Tibial artery (tissue), 4 donors: ENCODE measurements at places on chromosomes 3 and 15.

DNA sequence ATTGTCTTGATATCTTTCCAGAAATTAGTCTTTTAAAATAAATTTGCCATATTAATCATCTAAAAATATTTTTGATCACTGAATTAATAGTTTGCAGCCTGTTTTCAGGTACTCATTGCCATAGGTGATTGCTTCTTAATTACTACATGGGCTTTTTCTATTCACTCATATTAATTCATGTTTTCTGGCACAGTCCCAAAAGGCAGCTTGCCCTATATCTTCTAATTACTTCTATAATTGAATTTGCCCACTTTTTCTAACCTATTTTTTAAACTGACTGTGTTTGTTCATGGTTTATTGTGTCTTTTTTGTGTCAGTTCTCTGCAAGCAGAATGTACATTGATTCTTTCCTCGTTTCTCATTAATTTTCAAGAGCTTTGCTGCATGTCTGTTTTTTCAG lies 85.7 kb upstream of the SOX2 start:
- H3K27me3 ChIP-seq: no peaks in the 10 kb centered on the region
- no peak overlapping the region for H3K27ac ChIP-seq
- no peaks in the 10 kb centered on the region for H3K4me1 ChIP-seq
- DNase-seq: no peak
- H3K36me3 ChIP-seq: no peaks in the 10 kb centered on the region
- H3K4me3 ChIP-seq: no peak overlapping the region

- no peak for DNase-seq
- no peaks in the 10 kb centered on the region for H3K36me3 ChIP-seq
- no peaks in the 10 kb centered on the region for H3K27me3 ChIP-seq
- no peak overlapping the region for H3K4me3 ChIP-seq
- no peaks in the 10 kb centered on the region for H3K4me1 ChIP-seq
Measured at GRCh38 chr15:73906346-73907034, 19.8 kb upstream of the LOXL1 start.

DNA sequence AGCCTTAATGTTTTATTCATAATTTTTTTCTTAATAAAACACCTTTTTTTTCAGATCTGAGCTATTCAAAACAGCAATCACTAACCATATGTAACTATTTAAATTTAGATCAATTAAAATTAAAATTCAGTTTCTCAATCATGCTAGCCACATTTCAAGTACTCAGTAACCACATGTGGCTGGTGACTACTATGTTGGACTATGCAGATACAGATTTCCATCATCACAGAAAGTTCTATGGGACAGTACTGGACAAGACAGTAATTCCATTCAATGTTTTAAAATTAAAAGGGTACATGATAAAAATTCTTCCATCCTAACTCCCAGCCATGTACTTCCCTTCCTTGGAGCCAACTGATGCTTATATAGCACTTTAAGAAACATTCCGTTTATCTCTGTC lies 119.3 kb downstream of the GLDN start:
- H3K4me3 ChIP-seq: no peak overlapping the region
- no peaks in the 10 kb centered on the region for H3K4me1 ChIP-seq
- H3K27ac ChIP-seq: no peak overlapping the region

GRCh38 chr3:45545476-45545875 lies 49.1 kb upstream of the LIMD1 start:
- H3K4me1 ChIP-seq: no peaks in the 10 kb centered on the region
- H3K4me3 ChIP-seq: no peak overlapping the region
- no peak overlapping the region for H3K27ac ChIP-seq
- no peaks in the 10 kb centered on the region for H3K27me3 ChIP-seq

- H3K4me3 ChIP-seq: no peak overlapping the region
- H3K36me3 ChIP-seq: no peaks in the 10 kb centered on the region
- H3K27me3 ChIP-seq: no peaks in the 10 kb centered on the region
- no peak for DNase-seq
- no peak overlapping the region for H3K27ac ChIP-seq
- H3K4me1 ChIP-seq: no peaks in the 10 kb centered on the region
Measured at GRCh38 chr3:129033151-129033550, 27.4 kb upstream of the GP9 start.

- H3K4me1 ChIP-seq: no peaks in the 10 kb centered on the region
- peak overlapping the region; percentile 45 for H3K27ac ChIP-seq
- H3K4me3 ChIP-seq: no peak overlapping the region
- H3K27me3 ChIP-seq: no peaks in the 10 kb centered on the region
- no peaks in the 10 kb centered on the region for H3K36me3 ChIP-seq
- no peak for DNase-seq
Measured at GRCh38 chr3:69791919-69792399, 52.7 kb downstream of the MITF start.

GRCh38 chr15:61421938-61422337 lies 192.8 kb upstream of the RORA start:
- no peaks in the 10 kb centered on the region for H3K36me3 ChIP-seq
- DNase-seq: no peak
- H3K27ac ChIP-seq: no peak overlapping the region
- H3K4me1 ChIP-seq: no peaks in the 10 kb centered on the region
- H3K27me3 ChIP-seq: no peaks in the 10 kb centered on the region

- peak; percentile 66 for DNase-seq
- no peaks in the 10 kb centered on the region for H3K36me3 ChIP-seq
- H3K27ac ChIP-seq: no peak overlapping the region
- no peaks in the 10 kb centered on the region for H3K27me3 ChIP-seq
- H3K4me1 ChIP-seq: peaks cover 16% of the 10 kb centered on the region
- H3K4me3 ChIP-seq: no peak overlapping the region
Measured at GRCh38 chr15:85047271-85047948, 65.8 kb downstream of the PDE8A start.

- H3K4me1 ChIP-seq: peaks cover 23% of the 10 kb centered on the region
- peaks cover 7% of the 10 kb centered on the region for H3K36me3 ChIP-seq
- no peak for DNase-seq
- no peak overlapping the region for H3K4me3 ChIP-seq
Measured at GRCh38 chr15:80155001-80155377, 2.2 kb downstream of the FAH start.

GRCh38 chr3:70224337-70224736 lies 88.1 kb downstream of the MDFIC2 start:
- DNase-seq: no peak
- H3K4me1 ChIP-seq: no peaks in the 10 kb centered on the region
- no peak overlapping the region for H3K4me3 ChIP-seq

DNA sequence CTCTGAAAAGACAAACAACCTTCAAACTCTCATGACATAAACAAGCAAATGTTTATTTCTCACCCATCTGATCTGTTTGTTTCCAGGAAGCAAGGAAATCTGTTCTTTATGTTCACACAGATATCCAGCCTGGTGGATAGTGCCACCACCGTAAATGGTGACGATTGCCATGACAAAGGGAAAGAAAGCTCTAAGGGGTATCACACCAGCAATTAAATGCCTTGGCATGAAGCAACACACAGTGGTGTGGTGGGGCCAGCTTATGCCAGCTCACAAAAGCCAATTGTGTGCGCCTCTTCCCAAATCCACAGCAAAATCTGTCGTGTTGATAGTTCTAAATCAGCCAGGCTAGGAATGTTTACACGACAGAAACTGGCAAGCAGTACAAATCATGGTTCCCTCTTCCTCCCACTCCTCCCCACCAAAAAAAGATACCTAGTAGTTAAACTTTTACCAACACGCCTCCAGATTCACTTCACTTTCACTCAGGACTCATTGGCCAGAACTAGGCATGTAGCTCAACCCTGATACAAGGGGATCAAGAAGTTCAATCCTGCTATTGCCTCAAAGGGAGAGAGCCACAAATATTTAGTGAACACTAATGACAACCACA lies 189.2 kb upstream of the SLCO3A1 start:
- H3K36me3 ChIP-seq: no peaks in the 10 kb centered on the region
- DNase-seq: no peak
- H3K4me3 ChIP-seq: no peak overlapping the region
- H3K4me1 ChIP-seq: no peaks in the 10 kb centered on the region

- no peaks in the 10 kb centered on the region for H3K36me3 ChIP-seq
- peak overlapping the region; percentile 82 for H3K4me3 ChIP-seq
- H3K4me1 ChIP-seq: no peaks in the 10 kb centered on the region
Measured at GRCh38 chr3:170907637-170908234, 701 bp downstream of the EIF5A2 start.

DNA sequence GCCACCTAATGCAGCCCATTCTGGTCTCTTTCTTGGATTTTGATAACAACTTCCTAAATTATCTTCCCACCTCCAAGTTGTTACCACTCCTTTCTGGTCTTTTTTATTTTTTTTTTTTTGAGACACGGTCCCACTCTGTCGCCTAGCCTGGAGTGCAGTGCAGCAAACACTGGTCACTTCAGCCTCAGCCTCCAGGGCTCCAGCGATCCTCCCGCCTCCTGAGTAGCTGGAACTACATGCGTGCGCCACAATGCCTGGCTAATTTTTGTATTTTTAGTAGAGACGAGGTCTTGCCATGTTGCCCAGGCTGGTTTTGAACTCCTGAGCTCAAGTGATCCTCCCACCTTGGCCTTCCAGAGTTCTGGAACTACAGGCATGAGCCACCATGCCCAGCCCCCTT lies 92.8 kb upstream of the BHLHE40 start:
- H3K4me1 ChIP-seq: no peaks in the 10 kb centered on the region
- no peak overlapping the region for H3K4me3 ChIP-seq
- H3K27ac ChIP-seq: no peak overlapping the region
- H3K36me3 ChIP-seq: no peaks in the 10 kb centered on the region

DNA sequence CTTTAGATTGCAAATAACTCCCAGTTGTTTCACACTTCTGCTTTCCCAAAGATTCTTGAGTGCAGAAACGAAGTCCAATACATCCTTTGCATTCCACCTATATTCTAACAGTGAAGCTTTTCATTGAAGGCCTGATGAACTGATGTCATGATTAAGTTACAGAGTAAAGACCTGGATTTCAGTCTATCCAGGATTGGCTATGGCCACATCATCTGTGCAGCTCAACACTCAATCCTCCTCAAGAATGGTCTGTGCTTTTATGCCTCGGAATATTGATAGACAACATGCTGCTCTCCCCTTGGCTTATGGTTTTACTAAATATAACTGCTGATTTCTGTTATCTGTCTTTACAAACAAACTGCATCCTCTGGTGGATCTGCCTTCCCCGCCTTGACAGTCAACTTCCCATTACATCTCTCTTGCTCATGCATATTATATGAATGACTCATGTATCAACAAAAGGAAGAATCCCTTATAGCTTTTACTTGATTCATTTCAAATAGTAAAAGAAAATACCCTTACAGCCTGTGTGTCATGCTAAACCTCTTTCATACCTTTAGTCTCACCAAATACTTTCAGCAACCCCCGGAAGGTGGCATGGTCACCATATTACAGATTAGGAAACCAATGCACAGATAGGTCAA lies 59.5 kb downstream of the SCN11A start:
- no peak for DNase-seq
- H3K27ac ChIP-seq: no peak overlapping the region
- no peaks in the 10 kb centered on the region for H3K36me3 ChIP-seq
- no peak overlapping the region for H3K4me3 ChIP-seq

DNA sequence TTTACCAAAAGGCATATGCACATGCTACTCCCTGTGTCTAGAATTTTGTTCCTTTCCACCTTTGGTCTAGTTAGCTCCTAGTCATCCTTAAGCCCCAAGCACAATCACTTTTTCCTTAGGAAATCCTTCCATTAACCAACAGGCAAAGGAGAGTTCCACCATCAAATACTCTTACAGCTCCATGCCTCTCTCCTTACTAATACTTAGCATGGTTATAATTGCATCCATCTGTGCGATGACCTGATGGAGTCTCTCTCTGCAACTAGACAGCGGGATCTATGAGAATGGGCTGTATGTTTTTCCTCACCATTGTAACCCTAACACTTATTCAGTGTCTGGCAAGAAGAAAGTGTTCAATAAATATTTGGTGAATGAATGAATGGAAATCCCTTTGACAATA lies 69.3 kb upstream of the SMAD3 start:
- H3K4me1 ChIP-seq: no peaks in the 10 kb centered on the region
- H3K36me3 ChIP-seq: no peaks in the 10 kb centered on the region
- no peak for DNase-seq
- no peak overlapping the region for H3K27ac ChIP-seq
- no peaks in the 10 kb centered on the region for H3K27me3 ChIP-seq
